ENCODE measurements at places on chromosomes 11 and 22.
A peak's percentile ranks its signal among the peaks of the same experiment; 100 is the strongest.

DNA sequence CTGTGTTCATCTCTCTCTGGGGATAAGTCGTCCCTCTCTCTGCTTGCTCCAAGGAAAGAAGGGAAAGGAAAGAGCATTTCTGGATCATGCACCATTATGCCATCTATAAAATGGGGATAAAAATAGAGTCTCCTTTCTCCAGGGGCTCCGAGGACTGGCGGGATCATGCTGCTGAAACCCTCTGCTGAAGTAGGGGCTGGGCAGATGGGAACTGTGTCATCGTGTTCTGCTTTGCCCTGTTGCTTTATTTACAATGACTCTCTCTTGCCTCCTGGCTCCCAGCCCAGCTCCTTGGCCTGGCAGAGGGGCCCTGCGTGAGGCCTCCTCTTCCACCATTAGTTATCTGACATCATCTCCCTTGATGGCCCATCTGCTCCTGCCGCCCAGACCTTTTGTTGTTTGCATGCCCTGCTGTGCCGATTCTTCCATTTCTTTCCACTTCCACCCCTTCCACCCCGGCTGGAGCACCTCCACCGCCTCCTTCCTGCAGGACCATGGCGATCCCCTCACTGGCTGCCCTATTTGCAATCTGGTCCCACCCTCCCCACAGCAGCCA, 200.9 kb downstream of the MYO18B start:
- no peak for DNase-seq

- DNase-seq: no peak
These were observed 9.9 kb downstream of the PCSK7 start for GRCh38 chr11:117221775-117222517.

GRCh38 chr11:64918017-64918416, 1.0 kb upstream of the ATG2A start:
- no peak for DNase-seq

GRCh38 chr11:133895551-133895950, 50.2 kb upstream of the SPATA19 start:
- no peak for DNase-seq

GRCh38 chr11:2268729-2269600, 1.4 kb downstream of the ASCL2 start:
- DNase-seq: peak; percentile 84

- no peak for DNase-seq
These were observed 149.7 kb downstream of the TRPC6 start for GRCh38 chr11:101434026-101434643.

GRCh38 chr11:103043826-103044678, 47.9 kb downstream of the DCUN1D5 start:
- no peak for DNase-seq

DNA sequence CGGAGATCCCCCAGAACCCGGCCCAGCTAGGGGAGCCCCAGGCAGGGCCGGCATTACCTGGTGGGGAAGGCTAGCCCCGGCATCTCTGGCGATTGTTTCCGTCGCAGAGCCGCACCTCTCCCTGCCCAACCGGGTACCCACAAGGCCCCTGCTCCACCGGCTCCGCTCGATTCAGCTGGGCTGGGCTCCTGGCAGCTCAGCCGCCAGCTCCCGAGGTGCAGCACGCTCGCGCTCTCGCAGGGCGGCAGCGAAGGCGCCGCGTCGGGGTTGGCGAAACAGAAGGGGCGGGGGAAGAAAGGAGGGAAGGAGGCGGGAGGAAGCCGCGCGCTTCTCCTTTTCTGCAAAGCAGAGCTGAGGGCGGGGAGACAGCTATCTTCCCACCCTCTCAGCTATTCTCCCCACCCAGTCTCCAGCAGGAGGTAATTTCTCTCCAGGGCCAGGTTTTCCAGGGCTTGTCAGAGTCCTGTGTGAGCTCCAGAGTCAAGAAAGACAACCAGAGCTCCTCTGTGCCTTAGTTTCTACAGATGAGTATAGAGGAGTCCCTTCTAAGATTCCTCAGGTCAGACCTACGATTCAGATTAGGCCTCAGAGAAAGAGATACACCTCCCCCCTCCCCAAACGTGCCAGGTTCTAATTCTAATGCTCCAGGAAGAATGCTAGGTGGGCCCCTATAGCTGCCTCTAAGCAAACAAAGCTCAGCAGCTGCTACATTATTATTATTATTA, 62.0 kb downstream of the PAK1 start:
- DNase-seq: peak; percentile 72

DNA sequence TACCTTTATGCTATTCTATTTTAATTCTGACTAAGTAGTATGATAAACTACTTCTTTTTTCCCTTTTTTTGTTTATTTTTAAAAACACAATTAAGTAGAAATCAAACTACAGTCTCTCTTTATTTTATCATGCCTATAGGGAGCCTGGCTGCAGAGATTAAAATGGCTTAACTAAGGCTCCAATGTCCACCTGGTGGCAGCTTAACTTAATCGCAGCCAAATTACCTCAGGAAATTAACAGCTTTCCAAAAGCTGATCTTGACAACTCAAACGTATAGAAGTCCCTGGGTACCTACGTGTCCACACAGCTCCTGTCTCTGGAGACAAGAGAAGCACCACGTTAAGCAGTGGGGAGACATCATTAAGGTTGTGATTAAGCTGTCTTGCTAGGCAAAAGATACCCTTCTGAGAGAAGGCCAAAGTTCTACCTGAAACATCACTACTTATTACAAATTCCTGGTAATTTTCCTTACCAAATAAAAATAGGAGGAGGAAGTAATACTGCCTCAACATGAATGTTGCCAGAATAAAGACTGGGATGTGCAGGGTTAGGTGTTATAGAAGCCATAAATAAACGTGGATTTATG, 63.2 kb upstream of the SNX19 start:
- DNase-seq: no peak

DNA sequence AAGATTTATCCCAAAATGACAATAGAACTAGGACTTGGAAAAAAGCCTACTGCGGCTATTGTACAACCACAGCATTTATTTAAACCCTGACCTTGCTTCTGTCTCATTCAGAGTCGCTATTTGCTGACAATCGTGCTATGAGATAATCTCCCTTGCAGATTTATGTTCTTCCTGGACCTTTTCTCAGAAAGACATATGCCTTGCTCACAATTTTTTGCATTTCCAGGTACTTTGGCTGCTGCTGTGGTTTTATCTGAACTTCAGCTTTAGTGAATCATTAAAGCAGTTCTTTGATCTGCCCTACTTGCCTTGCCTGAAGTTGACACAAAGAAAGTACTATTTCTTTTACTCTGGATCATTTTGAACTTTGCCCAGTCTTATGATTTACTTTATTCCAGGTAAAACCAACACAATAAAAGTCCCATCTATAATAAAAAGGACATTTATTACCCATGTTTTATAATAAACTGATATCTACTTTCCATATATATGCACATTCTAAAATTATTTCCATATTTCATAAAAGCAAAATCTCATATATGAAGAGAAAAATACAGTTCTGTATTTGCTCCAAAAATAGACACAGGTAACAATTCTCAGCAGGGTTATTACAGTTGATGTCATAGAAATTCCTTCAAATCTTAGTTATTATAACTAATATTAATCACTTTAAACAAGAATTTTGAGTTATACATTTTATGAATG, 63.4 kb upstream of the CARD18 start:
- peak; percentile 4 for DNase-seq

DNA sequence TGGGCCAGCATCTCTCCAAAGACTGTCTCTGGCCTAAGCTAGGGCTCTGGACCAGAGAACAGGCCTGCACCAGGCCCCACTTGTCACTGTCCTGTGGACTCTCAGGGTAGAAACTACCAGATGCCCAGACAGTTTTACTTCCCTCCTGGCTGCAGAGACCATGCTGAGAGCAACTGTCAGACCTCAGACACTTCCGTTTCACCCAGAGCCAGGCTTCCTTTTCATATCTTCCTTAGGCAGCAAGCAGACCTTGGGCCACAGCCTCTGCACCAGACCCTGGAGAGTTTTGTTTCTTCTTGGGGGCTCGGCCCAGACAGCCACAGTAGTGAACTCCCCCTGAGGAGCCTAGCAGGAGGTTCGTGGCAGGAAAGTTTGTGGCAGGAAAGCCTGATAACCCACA, 12.1 kb upstream of the FCHSD2 start:
- DNase-seq: no peak

DNA sequence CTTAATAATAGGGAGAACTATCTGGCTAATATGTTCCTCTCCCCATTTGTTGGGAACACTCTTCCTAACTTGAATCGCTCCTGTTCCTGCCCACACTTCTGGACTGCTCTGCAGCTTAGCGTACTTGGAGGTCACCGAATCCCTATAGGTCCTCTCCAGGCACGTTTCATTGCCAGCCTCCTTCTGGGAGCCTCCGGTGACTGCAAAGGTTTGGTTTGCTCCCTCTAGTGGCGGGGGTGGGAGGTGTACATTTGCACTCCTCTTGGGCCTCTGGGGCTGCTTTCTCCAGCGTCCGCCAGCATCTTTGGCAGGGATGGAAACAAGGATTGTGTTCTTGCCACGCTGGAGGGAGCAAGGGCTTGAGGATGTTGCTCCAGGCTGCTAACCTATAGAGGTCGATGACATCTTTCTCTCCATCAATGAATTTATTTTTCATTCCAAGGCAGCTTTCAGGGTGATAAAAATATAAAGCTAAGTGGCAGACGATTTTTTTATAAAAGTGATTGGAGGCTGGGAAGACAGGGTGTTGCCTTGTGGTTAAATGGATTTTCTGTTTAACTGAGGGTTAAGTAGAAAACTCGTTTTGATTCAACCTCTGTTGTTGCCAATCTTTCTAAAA, 48.7 kb downstream of the TSPAN18 start:
- peak; percentile 55 for DNase-seq

DNA sequence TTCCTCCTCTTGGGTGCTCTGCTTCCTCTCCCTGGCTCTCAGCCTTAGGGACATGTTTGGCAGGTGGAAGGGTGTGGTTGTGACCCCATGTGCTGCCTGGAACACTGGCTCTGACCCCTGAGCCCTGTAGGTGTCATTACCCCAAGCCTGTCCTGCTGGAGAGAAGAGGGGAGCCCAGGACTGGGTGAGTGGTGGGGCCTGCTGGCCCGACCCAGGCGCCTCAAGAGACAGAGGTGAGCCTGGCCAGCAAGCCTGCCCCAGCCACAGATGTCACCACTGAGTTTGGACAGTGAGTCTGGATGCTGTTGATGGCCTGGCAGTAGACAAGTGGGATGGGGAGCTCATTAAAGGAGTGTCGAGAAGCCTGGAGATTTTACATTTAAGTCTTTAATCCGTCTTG, 1112.2 kb downstream of the BRD1 start:
- no peak for DNase-seq

DNA sequence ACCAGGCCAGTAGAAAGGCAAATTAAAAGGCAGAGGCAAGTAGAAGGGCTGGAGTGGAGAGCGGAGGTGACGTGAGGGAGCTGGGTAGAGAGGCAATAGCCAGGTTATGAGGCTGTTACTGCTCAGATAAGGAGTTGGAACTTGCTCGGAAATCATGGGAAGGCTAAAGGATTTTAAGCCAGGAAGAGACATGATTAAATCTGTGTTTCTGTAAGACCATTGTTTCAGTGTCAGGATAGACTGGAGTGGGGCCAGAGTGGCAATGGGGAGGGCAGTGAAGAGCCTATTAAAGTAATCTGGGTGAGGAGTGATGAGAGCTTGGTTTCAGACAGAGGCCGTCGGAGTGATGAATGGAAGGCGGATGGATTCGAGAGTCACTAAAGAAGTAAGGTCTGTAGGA, 39.0 kb downstream of the GRAMD1B start:
- no peak for DNase-seq

DNA sequence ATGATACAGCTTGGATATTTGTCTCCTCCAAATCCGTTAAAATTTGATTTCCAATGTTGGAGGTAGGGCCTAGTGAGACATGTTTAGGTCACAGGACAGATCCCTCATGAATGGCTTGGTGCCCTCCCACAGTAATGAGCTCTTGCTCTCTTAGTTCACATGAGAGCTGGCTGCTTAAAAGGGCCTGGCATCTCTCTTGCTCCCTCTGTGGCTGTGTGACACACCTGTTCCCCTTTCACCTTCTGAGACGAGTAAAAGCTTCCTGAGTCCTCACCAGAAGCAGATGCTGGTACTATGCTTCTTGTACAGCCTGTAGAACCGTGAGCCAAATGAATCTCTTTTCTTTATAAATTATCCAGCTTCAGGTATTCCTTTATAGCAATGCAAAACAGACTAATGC, 3.5 kb downstream of the VPS37C start:
- DNase-seq: no peak

GRCh38 chr11:30422447-30423278, 99.8 kb downstream of the ARL14EP start:
- DNase-seq: no peak

DNA sequence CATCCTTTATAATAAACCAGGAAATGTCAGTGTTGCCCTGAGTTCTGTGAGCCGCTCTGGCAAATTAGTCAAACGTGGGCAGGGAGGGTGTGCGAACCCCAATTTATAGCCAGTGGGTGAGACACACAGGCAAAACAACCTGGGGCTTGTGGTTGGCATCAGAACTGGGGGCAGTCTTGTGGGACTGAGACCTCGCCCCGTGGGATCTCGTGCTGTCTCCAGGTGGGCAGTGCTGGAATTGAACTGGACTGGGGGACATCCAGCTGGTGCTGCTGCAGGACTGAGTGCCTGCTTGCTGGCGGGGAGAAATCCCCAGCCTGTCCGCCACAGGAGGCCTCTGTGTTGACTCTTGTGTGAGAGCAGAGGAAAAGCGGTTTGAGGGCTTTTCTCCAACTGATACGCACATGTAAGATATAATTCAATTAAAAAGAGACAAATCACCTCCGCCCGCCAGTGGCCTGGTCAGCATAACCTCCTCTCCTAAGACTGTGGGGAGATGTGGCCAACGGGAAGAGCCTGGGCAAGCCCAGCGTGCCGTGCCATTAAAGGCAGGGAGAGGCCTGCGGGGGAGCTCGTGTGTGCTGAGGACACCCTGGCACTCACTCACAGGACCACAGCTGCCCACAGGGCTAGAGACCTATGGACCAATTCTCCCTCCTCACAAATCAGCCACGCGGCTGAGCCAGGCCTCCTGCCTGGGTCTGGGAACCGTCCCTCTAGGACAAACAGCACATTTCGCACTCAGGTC, 18.4 kb downstream of the SULT4A1 start:
- DNase-seq: no peak

DNA sequence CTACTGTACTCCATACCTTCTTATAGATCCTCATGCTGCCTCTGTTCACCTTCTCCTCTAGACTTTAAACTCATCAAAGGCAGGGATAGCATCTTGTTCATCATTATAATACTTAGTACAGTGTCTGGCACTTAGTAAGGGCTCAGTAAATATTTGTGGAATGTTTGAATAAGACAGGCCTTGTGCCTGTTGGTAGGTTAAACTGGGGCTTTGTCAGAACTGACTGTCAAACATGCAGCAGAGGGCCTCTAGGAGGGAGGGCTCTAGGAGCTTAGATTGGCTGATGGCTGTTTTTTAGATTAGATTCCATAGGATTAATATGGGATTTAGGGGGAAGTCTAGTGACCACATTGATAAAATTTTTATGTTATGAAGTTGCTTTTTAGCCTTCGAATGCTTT, 70.8 kb downstream of the RNF169 start:
- DNase-seq: no peak

GRCh38 chr11:23206741-23207336, 346.6 kb upstream of the CCDC179 start:
- no peak for DNase-seq

GRCh38 chr11:30196400-30197206, 34.2 kb upstream of the FSHB start:
- peak; percentile 16 for DNase-seq

- DNase-seq: no peak
These were observed 54.7 kb downstream of the GRAMD4 start for GRCh38 chr22:46674906-46675305.

- no peak for DNase-seq
These were observed 80.4 kb downstream of the BDNF start for GRCh38 chr11:27619763-27620335.

All from activated CD4-positive, alpha-beta T cell treated with anti-CD3 and anti-CD28 coated beads, Interleukin-2, amount 50 U/mL, for 4 hours (primary cell).